ENCODE measurements at places on chromosomes 11 and 22.

DNA sequence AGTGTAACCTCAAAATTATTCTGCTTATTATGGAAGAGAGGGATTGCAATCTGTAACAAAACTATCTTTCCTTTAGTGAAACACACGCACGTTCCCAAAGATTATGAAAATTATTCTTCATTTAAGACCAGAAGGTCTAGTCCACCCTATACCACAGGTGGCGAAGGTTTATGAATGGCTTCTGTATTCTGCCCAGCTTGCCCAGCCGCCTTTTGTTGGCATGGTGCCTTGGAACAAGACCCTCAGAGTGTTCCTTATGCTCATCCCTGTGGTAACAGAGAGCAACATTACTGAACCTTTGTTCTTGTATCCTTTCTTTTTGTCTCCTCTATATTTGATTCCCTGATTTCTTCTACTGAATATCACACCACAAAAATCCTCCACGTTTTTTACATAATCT is 116.4 kb downstream of the FAR1 start:
- DNase-seq: no peak

DNA sequence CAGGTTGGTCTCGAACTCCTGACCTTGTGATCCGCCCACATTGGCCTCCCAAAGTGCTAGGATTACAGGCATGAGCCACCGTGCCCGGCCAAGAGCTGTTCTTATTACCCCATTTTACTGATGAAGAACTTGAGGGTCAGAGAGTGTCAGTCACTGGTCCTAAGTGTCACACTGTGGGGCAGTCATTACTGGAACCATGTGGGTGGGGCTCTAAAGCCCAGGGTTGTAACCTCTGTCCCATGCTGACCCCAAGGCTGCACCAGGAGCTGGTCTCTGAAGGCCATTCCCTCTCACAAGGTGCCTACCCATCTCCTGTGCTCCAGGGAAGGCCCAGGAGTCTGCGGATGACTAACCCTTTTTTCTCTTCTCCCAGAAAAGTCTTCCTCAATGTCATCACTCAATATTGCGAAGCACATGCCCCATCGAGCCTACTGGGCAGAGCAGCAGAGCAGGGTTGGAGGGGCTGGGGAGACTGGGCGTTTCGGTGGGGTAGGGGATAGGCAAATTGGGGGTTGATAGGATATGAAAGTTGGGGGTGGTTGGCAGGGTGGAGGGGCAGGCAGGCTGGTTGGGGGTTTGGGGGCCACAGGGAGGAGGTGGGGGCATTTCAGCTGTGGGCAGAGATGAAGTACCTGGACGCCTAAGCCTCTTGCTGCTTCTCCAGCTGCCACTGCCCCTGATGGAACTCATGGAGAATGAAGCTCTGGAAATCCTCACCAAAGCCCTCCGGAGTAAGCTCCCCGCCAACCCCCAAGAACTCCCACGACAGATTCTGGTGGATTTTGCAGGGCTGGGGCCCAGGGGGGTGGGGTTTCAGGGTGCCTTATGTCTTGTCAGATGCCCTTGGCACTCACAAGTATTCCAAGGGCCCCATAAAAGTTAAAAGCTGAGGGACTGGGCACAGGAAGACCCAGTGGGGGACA is 2.0 kb upstream of the ESRRA start:
- DNase-seq: no peak

GRCh38 chr11:127061947-127062346 is 61.4 kb upstream of the KIRREL3 start:
- DNase-seq: no peak

GRCh38 chr22:42797011-42797410 is 60.1 kb downstream of the ARFGAP3 start:
- DNase-seq: no peak

- no peak for DNase-seq
Measured at GRCh38 chr11:45209891-45210699, 63.7 kb downstream of the PRDM11 start.

GRCh38 chr11:128236506-128237498 is 350.6 kb downstream of the ETS1 start:
- no peak for DNase-seq

DNA sequence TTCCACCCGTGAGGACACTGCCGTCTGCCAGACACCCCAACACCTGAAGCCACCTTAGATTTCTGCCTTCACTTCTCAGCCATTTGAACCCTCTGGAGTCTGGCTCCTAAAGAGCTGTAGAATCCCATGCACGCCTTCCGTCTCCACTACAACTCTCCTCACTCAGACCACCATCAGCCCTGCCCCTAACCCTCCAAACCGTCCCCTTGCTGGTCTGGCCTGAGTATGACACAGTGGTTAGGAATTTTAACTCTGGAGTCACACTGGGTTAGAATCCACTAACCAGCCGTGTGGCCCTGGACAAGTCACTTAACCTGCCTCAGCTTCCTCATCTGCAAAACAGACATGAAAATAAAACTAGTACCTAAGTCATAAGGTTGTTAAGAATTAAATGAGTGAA is 3.0 kb downstream of the CNIH2 start:
- no peak for DNase-seq

DNA sequence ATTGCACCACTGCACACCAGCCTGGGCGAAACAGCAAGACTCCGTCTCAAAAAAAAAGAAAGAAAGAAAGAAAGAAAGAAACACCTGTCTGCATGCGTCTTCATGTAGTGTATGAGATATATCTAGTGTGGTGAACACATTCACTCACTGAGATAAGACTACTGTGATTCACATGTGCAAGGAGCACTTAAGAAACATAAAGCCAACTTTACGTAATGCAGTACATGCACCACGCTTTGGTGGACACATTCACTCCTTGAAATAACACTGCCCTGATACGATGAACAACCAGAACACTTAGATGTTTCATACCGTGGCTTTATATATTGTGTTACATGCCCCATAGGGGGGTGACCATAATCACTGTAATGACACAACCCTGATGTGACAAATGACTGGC is 96.0 kb downstream of the MICAL3 start:
- no peak for DNase-seq

DNA sequence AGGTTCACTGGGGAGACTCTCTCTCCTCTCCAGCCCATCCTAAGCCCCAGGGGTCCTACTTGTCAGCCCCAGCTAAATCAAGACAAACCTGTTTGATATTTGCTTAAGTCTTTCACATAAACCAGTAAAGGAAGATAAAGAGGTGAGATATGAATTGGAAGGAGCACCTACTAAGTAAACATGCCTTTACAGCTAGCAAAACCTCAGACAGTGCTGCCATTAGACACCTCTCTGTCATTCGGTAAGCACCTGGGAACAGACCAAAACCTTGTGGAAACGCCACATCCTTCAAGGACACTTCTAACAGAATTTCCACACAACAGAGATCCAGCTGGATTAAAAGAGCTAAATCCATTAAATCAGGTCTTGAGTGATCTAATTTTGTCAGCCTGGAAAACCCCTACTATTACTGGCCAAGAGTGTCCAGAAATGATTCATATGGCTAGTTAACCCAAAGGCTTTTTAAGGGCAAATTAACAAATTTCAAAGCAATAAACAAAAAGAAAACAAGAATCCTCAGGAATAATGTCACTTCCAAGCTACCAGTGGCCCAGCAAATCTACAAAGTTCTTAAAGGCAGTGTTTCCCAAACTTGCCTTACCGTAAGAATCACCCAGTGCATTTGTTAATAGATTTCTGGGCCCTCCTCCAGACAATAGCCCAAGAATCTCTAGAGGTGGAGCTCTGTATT is 2.4 kb downstream of the VPS37C start:
- DNase-seq: no peak

Data from stimulated activated CD8-positive, alpha-beta memory T cell treated with anti-CD3 and anti-CD28 coated beads, Interleukin-4, amount 100 ng/mL, for 48 hours (primary cell).